Renal cortical epithelial cell (primary cell): ENCODE measurements at places on chromosomes 13 and 19. TPM values are rescaled to one million over a fixed set of nuclear protein-coding genes. Genes with fewer than 3 reads are reported as not detected.
A peak's percentile ranks its signal among the peaks of the same experiment; 100 is the strongest.

GRCh38 chr19:46284635-46285034 is 12.2 kb upstream of the HIF3A start:
- DNase-seq, result no peak

- DNase-seq, result peak; percentile 28
Measured at GRCh38 chr19:16446108-16446723, 25.6 kb downstream of the EPS15L1 start.

- DNase-seq, result no peak
Measured at GRCh38 chr13:114064450-114065140, 67.8 kb downstream of the RASA3 start.

DNA sequence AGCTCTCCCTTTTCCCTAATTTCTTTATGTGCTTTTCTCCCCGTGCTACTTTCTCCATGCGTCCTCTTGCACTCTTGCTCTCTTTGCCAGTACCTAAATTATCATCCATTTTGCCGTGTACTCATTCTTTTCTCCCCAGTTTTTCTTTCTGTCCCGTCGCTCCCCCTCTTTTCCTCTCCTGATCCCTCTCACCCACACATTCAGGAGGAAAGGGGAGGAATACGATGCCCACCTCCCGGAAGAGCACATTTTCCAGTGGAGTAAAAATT is 821 bp downstream of the ZNF616 start:
- DNase-seq, result no peak

GRCh38 chr13:81987677-81988357 is 1646.9 kb upstream of the SPRY2 start:
- DNase-seq, result no peak

DNA sequence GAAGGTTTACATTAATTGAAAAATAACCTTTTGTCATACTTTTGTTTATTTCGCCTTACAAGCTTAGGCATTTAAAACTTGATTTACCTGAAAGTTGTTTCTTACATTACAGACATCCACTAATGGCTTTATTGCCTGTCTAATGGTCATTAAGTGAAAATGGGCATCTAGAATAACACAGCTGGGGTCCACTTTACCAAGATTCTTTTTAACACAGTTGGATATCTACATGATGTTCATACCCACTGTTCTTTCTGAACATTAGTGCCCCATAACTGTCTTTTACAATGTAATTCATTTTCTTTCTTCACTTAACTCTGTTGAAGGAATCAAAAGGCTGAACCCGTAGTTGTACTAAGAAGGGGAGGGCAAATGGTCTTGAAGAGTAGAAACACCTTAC is 19.8 kb upstream of the KLHL1 start:
- DNase-seq, result no peak

- no peak for DNase-seq
Measured at GRCh38 chr19:30063650-30064347, 121.8 kb downstream of the URI1 start.

DNA sequence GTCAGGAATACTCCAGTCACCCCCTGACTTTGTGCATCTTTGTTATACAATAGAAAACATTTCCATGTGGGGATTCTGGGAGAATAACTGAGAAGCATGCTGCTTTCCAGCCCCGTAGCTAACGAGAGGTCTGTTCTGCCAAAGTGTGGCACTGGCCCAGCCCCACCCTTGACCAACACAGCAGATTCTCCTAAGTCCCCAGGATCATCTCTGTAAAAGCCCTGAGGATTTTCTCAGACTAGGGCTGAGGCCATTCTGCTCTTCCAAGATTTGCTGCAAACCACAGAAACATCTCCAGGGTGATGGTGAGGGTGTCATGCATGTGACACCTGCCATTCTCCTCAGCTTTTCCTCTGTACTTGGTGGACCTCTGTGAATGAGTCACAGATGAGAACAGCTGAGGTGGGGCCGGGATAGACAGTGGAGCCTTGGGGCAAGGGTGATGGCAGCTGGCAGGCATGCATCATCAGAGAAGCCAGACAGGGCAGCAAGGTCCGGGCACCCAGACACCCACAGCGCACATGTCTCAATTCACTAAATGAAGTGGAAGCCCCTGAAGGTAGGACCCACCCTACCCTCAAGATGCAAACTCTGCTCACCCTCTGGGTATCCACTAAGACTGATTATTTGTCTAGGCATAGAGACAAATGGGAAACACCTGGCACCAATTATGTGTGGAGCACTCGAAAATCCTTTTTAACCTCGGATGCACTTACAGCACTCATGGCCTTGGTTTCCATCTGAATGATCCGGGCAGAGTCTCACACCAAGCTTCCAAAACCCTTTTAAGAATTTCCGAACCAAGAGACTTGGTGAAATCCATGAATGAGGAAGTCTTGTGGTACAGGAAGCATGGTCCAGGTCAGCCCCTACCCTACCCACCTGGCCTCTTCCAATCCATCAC is 20.1 kb upstream of the DOCK9 start:
- DNase-seq, result peak; percentile 65

DNA sequence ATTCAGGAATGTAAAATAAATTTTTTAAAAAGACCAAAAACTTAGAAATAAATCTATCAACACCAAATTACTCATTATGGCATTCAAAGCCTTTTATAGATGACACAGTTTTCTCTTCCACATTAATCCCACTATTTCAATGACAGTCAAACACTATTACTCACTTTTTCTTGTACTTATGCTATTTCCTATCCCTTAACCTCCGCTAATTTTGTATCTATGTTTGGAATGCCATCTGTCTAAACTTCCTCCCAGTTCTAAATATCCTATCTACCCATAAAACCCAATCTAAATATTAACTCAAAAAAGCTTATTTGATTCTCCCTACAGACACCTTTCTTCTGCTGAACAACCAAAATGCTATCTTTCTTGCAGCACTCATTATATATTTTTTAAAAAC is 203.5 kb downstream of the ENOX1 start:
- no peak for DNase-seq

DNA sequence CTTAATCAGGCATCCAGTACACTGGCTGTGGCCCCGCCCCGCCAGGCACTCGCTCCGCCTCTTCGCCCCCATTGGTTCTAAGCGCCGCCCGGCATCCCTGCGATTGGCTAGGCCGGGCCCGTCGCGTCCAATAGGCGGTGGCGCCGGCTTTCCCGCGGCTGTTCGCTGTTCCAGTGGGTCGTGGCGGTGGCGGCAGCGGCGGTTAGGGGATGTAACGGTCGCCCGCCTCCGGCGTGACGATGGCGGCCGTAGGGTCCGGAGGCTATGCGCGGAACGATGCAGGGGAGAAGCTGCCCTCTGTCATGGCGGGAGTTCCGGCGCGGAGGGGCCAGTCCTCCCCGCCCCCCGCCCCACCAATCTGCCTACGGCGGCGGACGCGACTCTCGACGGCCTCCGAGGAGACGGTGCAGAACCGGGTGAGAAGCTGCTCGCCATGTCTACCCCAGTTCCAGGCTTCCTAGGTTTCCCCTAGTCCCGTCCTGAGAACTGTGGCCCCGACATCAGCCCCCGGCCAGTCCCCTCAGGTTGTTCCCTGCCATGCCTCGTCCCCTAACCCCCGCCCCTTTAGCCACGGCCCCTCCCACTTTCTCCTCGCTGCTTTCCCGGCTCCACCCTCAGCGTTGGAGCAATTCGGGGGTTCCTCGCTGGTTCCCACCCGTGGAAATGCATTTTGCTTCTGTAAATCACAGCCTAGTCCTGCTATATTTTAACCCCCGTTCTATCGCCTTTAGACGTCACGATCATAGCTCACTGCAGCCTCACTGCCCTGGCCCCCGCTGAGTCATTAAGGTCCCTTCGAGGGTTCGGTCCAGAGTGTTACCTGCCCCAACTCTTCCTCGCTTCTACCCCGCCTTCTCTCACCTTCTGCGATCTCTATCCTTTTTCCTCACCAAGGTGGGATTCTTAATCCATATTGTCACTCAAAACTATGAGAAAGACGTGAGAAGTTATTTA is at the start of gene WDR62:
WDR62 (plus strand) TSS at position 165 of the 954 bp plus-strand sequence; CDS start at position 240, 75 bp downstream.
- no peak for DNase-seq

- DNase-seq, result peak; percentile 49
Measured at GRCh38 chr19:41362143-41362847, 1.7 kb downstream of the B9D2 start.

DNA sequence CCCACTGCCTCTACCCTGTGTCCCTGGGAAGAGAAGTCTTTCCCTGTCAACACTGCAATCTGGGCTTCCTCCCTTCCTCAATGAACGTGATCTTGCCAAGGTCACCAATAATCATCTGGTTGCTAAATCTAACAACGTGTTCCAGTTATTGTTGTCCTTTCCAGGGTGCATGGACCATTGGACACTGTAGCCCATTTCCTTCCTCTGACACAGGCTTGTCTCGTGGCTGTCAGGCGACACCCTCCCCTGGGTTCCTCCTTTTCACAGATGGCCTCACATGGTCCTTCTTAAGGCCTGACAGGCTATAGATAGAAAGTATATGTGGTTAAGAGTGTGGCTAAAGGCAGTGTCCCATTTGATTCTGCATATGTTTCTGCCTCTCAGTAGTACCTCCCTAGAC is 67.7 kb upstream of the STARD13 start:
- no peak for DNase-seq

- DNase-seq, result peak; percentile 21
Measured at GRCh38 chr13:33787051-33787591, 30.8 kb upstream of the RFC3 start.

DNA sequence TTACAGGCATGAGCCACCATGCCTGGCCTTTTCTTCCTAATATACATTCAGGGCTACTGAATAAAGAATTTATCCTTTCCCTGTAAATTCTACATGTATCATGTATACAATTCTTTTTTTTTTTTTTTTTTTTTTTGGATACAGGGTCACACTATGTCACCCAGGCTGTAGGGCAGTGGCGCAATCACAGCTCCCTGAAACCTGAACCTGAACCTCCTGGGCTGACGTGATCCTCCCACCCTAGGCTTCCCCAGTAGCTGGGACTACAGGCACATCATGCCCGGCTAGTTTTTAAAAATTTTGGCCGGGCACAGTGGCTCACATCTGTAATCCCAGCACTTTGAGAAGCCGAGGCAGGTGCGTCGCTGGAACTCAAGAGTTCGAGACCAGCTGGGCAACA is 6.5 kb upstream of the SLC44A2 start:
- no peak for DNase-seq

GRCh38 chr19:7556696-7557315 is 21.3 kb downstream of the PNPLA6 start:
- DNase-seq, result no peak

DNA sequence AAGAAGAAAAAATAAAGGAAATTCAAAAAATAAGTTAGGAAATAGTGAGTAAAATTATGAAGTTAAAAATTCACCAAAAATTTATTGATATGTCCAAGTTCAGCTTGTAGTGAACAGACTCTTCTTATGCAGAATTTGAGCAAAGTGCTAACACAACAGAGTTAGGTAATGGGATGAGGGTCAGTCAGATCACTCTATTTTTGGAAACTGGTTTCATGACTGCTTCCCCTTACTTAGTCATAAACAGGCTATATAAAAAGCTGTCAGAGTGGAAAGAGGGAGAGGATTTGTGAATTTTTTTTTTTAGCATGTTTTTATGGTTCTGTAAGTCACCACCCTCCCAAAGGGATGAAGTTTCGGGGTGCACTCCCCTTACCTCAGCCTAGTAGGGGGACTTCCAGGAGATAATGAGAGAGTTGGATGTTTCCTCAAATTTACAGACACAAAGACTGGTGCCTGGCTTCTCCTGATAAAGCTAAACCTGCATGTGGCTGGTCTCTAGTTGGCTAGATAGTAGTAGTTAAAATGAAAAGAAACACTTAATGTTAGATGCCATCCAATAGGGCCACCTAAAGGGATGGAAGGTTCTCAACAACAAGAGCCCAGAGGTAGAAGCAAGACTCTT is 4.5 kb downstream of the CPB2 start:
- no peak for DNase-seq

GRCh38 chr19:18464646-18465045 is 26.7 kb upstream of the ISYNA1 start:
- no peak for DNase-seq

GRCh38 chr13:79749566-79749965 is 268.6 kb downstream of the NDFIP2 start:
- DNase-seq, result peak; percentile 92

GRCh38 chr19:12937093-12937926 is 1.1 kb upstream of the CALR start:
- no peak for DNase-seq

DNA sequence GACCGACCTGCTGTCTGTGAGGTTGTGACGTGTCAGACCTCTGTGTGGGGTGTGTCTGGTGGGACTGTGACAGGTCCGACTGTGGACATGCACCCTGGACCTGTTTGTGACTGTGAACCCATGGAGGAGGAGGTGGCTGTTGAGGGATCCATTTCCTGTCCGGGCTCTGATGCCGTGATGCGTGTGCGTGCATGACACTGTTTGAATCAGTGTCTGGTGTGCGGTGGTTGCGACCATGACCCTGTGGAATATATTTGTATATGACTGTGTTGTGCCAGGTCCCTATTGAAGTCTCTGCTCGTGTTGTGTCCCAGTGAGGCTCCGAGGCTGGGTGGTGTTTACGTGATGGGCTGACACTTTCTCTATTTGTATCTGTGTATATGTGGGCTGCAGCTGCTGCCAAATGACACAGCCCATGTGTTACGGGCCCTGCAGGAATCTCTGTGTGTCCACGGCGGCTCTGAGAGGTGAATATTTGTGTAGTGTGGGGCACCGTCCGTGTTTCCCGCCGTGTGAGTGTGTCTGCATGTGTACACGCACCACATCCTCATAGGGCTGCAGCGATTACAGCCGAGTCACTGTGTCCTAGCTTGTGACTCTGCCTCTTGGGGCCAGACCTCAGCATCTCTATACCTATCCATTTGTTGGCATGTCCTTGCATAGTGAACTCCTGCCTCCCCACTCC is 18.3 kb downstream of the CCDC97 start:
- DNase-seq, result no peak

DNA sequence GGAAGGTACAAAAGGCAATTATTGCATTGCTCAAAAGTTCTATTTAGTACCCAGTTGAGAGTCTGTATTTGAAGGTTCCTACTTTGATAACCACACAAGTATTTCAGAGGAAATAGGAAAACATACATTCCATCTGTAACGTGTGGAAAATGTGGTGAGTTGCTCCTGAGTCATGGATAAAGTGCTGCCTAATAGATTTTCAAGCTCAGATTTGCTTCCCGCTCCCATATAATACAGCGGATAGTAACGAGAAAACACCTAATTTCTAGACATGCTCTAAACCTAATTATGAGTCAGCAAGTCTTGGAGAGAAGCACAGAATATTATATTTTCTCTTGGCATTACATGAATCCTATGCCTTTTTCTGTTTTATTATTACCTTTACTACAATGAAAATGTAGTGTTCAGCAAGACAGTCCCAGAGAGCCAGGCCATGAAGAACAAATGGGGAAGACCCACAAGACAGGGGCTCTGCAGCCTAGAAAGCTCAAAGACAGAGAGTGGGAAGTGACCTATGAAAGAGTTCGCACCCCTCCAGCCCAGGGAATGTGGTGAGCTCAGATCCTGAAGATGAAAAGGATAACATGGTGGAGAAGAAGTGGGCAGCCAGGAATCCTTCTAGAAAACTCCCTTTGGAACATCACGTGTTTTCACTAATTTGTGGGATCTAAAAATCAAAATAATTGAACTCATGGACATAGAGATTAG is 116.1 kb downstream of the STARD13 start:
- DNase-seq, result peak; percentile 73

SIN3B gene
- total RNA-seq, result 17.7 and 80.9 TPM in 2 replicates

ZNF431 gene
- total RNA-seq, result 4.3 and 10.7 TPM in 2 replicates

NTF4 gene
- 0.25 and 0.52 TPM in 2 replicates for total RNA-seq

ZNF677 gene
- 7.1 and 14.5 TPM in 2 replicates for total RNA-seq

B3GNT3 gene
- total RNA-seq, result 0.80 and 6.8 TPM in 2 replicates

RNF17 gene
- total RNA-seq, result not detected in 2 replicates

ZNF763 gene
- total RNA-seq, result 1.7 and 5.0 TPM in 2 replicates

SLC25A41 gene
- total RNA-seq, result 0.10 TPM in 1 of 2 replicates, not detected in the other

LAIR1 gene
- total RNA-seq, result not detected in 2 replicates

ZNF441 gene
- 9.6 and 16.3 TPM in 2 replicates for total RNA-seq

FBXO17 gene
- 25.2 and 82.6 TPM in 2 replicates for total RNA-seq

IZUMO2 gene
- not detected in 2 replicates for total RNA-seq

PSPN gene
- 0.69 and 2.2 TPM in 2 replicates for total RNA-seq
